ENCODE measurements at places on chromosomes 7 and 10.

DNA sequence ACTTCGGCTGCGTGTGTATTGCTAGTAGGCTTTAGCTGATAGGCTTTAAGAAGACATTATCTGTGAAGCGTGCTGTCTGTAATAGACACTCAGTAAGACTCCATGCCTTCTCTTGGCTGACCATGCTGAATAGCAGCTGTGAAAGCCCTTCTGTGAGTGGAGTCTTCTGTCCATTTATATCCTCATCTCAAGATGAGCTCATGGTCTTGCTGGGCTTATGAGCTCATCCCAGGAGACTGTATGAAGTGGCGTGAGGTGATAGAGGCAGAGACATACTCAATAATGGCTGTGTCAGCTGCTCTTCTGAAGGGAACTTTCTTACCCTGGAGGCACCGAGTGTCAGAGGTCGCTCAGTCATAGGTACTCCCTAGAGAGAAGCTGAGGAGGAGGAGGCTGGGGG lies 111.5 kb downstream of the SH2D4B start:
- no peak for DNase-seq

DNA sequence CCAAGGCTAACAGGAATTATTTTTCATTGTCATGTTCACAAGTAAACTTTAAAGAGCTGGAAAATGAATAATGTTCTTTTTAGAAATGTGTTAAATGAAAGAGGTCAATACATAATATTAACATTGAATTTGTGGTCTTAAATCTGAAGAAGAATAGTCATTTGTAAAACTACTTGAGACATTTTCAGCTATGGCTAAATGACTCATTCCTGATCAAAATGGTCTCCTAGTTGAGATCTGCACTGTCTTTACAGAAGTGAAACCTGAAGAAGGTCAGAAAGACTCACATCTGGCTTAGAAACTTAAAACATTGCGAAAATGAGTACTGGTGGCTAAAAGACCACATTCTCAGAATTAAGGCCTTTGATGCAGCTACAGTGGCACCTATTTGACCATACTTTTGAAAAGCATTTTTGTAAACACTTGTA lies 5.9 kb downstream of the PIK3CG start:
- H3K27me3 ChIP-seq = no peaks in the 10 kb centered on the region
- peak overlapping the region; percentile 88 for H3K4me3 ChIP-seq
- DNase-seq = no peak
- H3K36me3 ChIP-seq = peaks cover 66% of the 10 kb centered on the region

DNA sequence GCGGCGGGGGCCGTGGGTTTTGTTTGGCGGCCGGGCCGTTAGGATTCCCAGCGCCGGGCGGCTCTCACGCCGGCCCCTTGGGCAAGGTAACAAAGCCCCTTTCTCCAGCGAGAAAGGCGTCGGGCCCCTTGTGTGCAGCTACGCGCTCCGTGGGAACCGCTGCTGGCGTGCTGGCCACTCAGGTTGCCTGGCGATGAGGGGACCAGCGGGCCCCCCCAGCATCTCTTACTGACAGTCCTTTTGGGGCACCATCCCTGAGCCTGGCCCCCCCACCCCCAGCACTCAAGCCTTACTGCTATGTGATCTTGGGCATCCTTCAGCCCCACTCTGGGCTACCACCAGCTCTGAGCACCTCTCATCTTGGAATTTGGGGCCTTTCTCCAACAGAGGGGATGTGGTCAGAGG lies 1.8 kb downstream of the LFNG start:
- H3K4me3 ChIP-seq = peak overlapping the region; percentile 93
- no peak for DNase-seq
- H3K36me3 ChIP-seq = peaks cover 31% of the 10 kb centered on the region
- H3K27ac ChIP-seq = peak overlapping the region; percentile 86
- no peaks in the 10 kb centered on the region for H3K27me3 ChIP-seq
- H3K4me1 ChIP-seq = peaks cover 36% of the 10 kb centered on the region

GRCh38 chr7:50119815-50120637 lies 27.0 kb upstream of the ZPBP start:
- H3K27me3 ChIP-seq = peaks cover 59% of the 10 kb centered on the region
- H3K4me3 ChIP-seq = no peak overlapping the region
- no peaks in the 10 kb centered on the region for H3K4me1 ChIP-seq
- no peaks in the 10 kb centered on the region for H3K36me3 ChIP-seq
- no peak overlapping the region for H3K27ac ChIP-seq

- no peak overlapping the region for H3K4me3 ChIP-seq
- no peaks in the 10 kb centered on the region for H3K36me3 ChIP-seq
- H3K27me3 ChIP-seq = peaks cover 34% of the 10 kb centered on the region
- no peak for DNase-seq
Observed at GRCh38 chr7:94028768-94029167, 24.6 kb upstream of the BET1 start.

DNA sequence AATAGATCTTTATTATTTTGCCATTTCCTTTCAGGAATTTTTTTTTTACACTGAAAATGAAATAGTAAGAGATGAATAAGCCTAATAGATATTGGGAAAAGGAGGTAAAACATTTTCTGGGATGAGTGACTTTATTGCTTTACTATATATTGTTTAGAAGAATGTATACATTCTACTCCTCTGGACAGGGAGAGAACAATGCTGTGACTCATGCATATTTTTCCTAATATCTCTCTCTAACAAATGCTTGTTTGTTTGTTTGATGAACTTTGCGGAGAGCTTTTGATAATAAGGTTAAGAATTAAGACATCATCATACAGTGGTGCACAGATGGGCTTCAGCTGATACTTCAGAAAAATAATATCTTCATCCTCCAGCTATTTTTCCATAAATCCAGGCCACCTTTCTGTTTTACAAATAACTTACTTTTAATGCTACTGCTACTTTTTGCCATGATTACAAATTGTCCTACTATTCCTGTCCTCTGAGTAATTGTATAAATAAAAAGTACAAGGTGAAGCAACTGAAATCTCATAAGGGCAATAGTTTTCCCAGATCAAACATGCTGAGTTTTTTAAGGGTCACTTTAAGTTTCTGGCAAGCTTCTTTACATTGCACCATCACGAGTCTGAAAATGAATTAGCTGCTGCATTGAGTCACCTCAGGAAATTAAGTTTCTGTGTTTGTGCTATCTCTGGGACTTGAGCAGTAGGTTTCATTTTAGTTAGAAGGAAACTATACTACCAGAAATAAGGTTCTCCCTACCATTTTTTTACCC lies 207.3 kb upstream of the POT1 start:
- H3K27me3 ChIP-seq = no peaks in the 10 kb centered on the region
- DNase-seq = no peak
- no peaks in the 10 kb centered on the region for H3K4me1 ChIP-seq
- no peak overlapping the region for H3K27ac ChIP-seq
- H3K4me3 ChIP-seq = no peak overlapping the region

DNA sequence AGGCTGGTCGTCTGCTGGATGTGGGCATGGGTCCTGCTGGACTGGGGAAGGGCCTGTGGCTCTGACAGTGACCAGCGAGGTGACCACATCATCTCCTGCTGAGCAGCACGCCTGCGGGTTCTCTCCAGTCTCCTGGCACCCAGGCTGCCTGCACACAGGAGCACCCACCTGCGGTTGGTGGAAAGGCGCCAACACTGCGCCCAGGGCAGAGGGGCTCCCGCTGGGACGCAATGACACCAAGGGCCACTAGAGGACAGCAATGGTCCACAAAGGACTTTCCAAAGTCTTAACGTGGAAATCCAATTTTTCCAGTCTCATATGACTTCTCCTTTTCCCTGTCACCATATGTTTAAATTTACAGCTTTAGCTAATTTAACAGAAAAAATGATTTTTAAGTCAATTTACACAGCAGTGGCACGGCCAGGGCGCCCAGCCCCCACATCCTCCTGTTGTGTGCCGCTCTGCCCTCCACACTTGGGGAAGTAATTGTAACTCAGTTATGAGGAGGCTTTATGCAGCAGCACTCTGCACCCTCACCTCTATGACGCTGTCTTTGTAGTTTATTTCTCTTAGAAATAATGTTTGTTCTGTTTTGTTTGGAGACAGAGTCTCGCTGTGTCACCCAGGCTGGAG lies 38.1 kb downstream of the CFAP46 start:
- peaks cover 37% of the 10 kb centered on the region for H3K27me3 ChIP-seq
- peak overlapping the region; percentile 6 for H3K4me3 ChIP-seq
- no peaks in the 10 kb centered on the region for H3K36me3 ChIP-seq
- H3K27ac ChIP-seq = no peak overlapping the region
- H3K4me1 ChIP-seq = peaks cover 8% of the 10 kb centered on the region

DNA sequence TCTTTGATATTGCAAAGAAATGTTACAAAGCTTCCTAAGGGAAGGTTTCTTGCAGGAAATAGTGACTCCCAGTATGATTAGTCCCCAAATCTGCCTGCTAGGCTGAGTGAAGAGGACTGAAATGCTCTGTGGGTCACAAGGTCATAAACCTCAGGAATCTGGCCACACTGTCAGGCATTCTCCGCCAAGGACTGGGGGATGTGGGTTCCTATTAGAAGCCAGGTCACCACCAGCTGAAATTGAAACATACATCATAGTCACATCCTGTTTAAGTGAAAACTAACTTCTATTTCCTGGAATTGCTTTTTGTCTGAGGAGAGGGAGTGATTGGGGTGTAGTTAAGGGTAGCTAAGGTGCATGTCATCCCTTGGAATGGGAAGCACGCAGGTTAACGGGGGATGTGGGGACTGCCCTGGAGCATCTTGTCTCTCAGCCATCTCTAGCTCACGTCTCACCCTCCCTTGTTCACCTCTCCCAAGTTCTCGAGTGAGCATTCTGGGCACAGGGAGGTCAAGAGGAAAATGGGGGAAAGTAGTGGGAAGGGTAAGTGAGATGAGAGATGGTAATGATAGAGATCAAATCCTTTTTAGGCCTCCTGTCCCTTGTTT lies 12.0 kb upstream of the GSAP start:
- no peak for DNase-seq
- no peaks in the 10 kb centered on the region for H3K36me3 ChIP-seq

- no peak for DNase-seq
- H3K4me1 ChIP-seq = peaks cover 70% of the 10 kb centered on the region
- H3K27ac ChIP-seq = peak overlapping the region; percentile 27
- peak overlapping the region; percentile 55 for H3K4me3 ChIP-seq
Observed at GRCh38 chr10:30442019-30442606, 8.1 kb downstream of the MAP3K8 start.

GRCh38 chr7:69772718-69773436 lies 174.6 kb downstream of the AUTS2 start:
- no peak overlapping the region for H3K27ac ChIP-seq
- H3K27me3 ChIP-seq = no peaks in the 10 kb centered on the region
- H3K4me3 ChIP-seq = no peak overlapping the region
- DNase-seq = no peak
- H3K36me3 ChIP-seq = peaks cover 2% of the 10 kb centered on the region

- H3K4me1 ChIP-seq = peaks cover 33% of the 10 kb centered on the region
- no peak for DNase-seq
Observed at GRCh38 chr10:71776481-71776925, 3.2 kb upstream of the VSIR start.

- H3K27ac ChIP-seq = no peak overlapping the region
- peaks cover 2% of the 10 kb centered on the region for H3K36me3 ChIP-seq
- no peak overlapping the region for H3K4me3 ChIP-seq
- H3K27me3 ChIP-seq = no peaks in the 10 kb centered on the region
Observed at GRCh38 chr10:47035819-47036337, 124.7 kb downstream of the PTPN20 start.

DNA sequence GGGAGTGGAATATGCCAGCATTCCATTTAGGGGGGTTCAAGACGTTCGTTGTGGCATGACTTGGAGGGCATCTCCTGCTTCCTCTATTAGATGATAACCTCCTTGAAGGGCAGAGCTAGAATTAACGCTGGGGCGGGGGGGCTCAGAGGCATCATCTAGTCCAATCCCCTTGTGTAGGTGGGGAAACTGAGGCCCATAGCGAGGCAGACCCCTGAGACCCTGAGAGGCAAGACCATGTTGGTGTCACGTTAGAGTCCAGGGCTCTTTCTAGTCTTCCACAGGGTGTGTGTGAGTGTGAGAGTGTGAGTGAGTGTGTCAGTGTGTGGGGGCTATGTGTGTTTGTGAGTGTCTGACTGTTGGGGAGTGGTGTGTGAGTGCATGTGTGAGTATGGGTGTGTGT lies 29.3 kb upstream of the NUB1 start:
- H3K4me1 ChIP-seq = no peaks in the 10 kb centered on the region
- no peaks in the 10 kb centered on the region for H3K27me3 ChIP-seq
- H3K36me3 ChIP-seq = no peaks in the 10 kb centered on the region
- DNase-seq = no peak

DNA sequence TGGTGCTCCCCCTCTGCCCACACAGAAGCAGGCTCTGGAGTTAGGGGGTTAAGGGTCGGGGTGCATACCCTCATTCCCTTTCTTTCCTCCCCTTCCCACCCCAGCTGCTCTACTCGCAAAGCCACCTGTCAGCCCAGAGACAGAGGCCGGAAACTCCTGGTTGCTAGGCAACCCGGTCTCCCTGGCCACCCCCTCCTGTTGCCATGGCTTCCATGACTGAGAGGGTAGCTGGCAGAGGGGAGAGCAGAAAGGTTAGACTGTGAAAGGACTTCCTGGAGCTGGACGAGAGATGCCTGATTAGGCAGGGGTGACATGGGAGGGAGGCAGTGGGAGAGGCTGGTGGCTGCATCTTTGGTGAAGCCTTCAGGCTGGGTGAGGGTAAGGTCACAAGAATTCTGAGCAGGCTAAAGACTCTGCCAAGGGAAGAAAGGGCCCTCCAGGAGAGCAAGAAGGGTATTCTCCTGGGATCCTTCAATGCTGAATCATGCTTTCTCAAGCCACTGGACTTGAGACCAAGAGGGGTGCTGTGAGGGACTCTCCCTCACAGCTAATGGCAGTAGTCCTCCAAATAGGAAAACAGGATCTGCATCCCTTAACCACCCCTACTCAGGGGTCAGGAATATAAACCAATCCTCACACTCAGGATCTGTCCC lies 5.4 kb downstream of the PSD start:
- H3K4me1 ChIP-seq = peaks cover 20% of the 10 kb centered on the region
- peaks cover 13% of the 10 kb centered on the region for H3K36me3 ChIP-seq
- no peak overlapping the region for H3K4me3 ChIP-seq

GRCh38 chr10:18737236-18737635 lies 78.0 kb downstream of the ARL5B start:
- no peaks in the 10 kb centered on the region for H3K36me3 ChIP-seq
- DNase-seq = no peak
- no peak overlapping the region for H3K4me3 ChIP-seq
- no peak overlapping the region for H3K27ac ChIP-seq
- peaks cover 13% of the 10 kb centered on the region for H3K27me3 ChIP-seq
- no peaks in the 10 kb centered on the region for H3K4me1 ChIP-seq

DNA sequence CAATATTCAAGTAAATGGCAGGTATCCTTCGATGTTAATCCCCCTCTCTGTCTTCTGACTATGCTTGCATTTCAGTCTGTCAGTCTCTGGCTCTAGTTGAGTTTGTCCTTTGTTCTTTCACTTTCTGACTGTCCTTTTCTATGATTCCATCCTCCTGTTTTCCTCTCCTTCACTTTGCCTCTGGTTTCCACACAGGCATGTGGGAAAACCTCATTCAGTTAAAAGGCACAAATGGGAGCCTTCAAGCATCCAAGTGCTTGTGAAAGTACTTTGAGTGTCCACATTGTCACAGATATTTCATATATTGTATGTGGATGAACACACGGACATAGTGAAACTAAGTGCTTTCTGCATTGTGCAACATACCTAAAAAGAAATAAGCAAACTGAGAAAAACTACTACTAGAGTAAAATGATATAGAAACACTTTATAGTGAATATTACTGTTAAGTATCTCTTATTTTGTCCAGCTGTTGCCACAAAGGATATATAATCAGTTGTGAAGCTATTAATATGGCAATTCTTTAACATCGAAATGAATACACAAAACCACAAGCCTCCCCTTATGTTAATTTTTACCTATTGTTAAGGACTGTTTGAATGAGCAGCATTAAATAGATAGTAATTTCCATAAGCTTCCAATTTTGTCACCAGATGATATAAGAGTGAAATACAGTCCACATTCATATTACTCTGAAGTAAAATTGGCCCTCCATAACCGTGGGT lies 71.7 kb downstream of the NRBF2 start:
- H3K27ac ChIP-seq = peak overlapping the region; percentile 66
- H3K4me3 ChIP-seq = peak overlapping the region; percentile 68
- no peak for DNase-seq
- peaks cover 32% of the 10 kb centered on the region for H3K36me3 ChIP-seq
- H3K27me3 ChIP-seq = no peaks in the 10 kb centered on the region
- H3K4me1 ChIP-seq = peaks cover 42% of the 10 kb centered on the region
